ENCODE measurements at places on chromosomes 1 and 21. TPM values are rescaled to one million over a fixed set of nuclear protein-coding genes. Genes with fewer than 3 reads are reported as not detected.

Gene E2F2
- under 0.01 TPM for total RNA-seq

Gene GOLT1A
- 1.4 TPM for total RNA-seq

Gene NR5A2
- total RNA-seq, result 0.24 TPM

Gene ALG14
- total RNA-seq, result 0.64 TPM

Gene ATAD3A
- total RNA-seq, result 41.0 TPM

Gene EXTL1
- total RNA-seq, result not detected

Gene KRTAP19-1
- total RNA-seq, result not detected

Gene RAB13
- 50.4 TPM for total RNA-seq

Gene BSDC1
- total RNA-seq, result 46.7 TPM
